Smooth muscle cell of the pulmonary artery (primary cell): ENCODE measurements at places on chromosomes 11 and 22. TPM values are rescaled to one million over a fixed set of nuclear protein-coding genes. Genes with fewer than 3 reads are reported as not detected.

The CFAP300 gene
- total RNA-seq: 3.2 and 8.3 TPM in 2 replicates

The APOBEC3B gene
- total RNA-seq: 0.30 and 2.0 TPM in 2 replicates

The VPREB3 gene
- not detected in 2 replicates for total RNA-seq

The NCF4 gene
- total RNA-seq: not detected in 2 replicates

The MUC2 gene
- not detected in 2 replicates for total RNA-seq

The CCDC134 gene
- 8.0 and 8.1 TPM in 2 replicates for total RNA-seq

The RAG2 gene
- total RNA-seq: not detected in 2 replicates

The NRGN gene
- 0.17 and 0.20 TPM in 2 replicates for total RNA-seq

The OR52N4 gene
- total RNA-seq: not detected in 2 replicates

The CCDC87 gene
- 0.56 and 0.59 TPM in 2 replicates for total RNA-seq

The ELFN2 gene
- total RNA-seq: under 0.01 and 0.10 TPM in 2 replicates

The TRIM49 gene
- not detected in 2 replicates for total RNA-seq

The RAB39A gene
- total RNA-seq: not detected in 2 replicates

The MMP11 gene
- 37.1 and 38.2 TPM in 2 replicates for total RNA-seq

The LRRC56 gene
- 0.52 and 1.1 TPM in 2 replicates for total RNA-seq

The RFPL1 gene
- not detected in 2 replicates for total RNA-seq

The OR4A16 gene
- not detected in 2 replicates for total RNA-seq

The SHISAL1 gene
- total RNA-seq: 13.5 and 35.8 TPM in 2 replicates

The OR4A15 gene
- total RNA-seq: not detected in 2 replicates

The CYTH4 gene
- total RNA-seq: 0.07 and 0.36 TPM in 2 replicates

The LRRC32 gene
- 45.1 and 144 TPM in 2 replicates for total RNA-seq
